NCI-H2081 (cell line): ENCODE measurements at places on chromosomes 2 and 18.
A peak's percentile ranks its signal among the peaks of the same experiment; 100 is the strongest.

DNA sequence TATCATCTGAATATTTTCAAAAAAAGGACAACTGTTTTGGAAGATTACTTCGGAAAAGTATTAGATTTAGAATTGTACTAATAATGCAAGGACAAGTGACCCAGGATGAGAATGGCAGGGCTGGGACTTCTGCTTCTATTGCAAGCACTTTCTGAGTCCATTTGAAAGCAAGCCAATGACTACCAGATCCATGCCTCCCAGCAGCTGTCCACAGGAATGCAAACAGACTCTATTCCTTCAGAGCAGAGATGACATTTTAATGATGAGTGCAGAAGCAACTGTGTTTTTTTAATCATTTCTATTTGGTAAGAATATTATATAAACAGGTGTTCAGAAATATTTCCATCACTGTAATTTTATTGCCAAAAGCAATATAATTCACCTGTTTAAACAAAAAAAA is 456.7 kb downstream of the SOX11 start:
- no peak for DNase-seq

- peak; percentile 99 for DNase-seq
These were observed 99.1 kb downstream of the SH3BP4 start for GRCh38 chr2:235050980-235051351.

- DNase-seq = no peak
These were observed 106.2 kb upstream of the DLX2 start for GRCh38 chr2:172208791-172209325.

DNA sequence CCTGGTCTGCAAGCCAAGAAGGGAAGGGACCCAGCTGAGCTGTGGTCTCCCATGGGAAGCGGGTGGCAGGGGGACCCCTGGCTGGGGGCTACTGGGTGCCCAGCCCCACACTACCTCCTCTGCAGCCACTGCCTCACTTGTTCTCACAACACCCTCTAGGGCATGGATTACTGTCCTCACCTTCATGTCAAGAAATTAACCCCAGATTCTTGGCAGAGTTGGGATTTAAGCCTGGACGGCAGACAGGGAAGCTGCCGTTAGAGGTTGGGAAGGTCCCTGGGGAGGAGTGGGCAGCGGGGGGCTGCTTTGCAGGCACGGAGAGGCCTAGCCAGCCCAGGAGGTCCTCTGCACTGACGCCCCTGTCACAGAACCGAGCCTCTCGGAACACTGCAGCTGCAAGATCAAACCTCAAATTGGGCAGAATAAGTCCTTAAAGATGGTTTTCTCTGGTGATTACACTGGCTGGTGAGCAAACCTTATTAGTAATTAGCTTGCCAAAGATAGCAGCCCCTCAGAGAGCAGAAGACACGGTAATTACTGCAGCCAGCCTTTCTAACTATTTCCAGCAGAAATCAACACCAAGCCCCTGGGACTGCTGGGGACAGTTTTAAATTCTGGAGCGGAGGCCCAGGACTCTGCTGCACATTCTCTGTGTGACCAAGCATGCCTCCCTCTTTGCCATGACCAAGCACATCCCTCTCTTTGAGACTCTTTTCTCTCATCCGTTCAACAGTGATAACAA is 35.9 kb downstream of the KCNF1 start:
- no peak for DNase-seq

DNA sequence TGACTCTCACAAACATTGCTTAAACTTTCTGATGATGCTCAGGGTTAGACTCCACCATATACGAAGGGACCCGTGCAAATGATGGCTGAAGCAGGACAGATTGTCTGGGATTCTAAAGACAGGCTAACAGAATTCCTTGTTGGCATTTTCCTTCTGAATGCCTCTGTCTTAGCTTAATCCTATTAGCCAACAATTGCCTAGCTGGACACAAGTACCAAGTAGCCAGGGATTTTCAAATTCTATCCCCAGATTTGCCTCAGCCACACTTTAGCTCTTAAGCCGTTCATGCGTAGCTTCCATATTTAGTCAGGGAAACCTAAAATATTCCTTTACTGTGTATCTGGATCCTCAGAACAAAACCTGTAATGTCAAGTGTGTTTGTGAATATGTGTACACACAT is 40.0 kb downstream of the COL4A3 start:
- no peak for DNase-seq

DNA sequence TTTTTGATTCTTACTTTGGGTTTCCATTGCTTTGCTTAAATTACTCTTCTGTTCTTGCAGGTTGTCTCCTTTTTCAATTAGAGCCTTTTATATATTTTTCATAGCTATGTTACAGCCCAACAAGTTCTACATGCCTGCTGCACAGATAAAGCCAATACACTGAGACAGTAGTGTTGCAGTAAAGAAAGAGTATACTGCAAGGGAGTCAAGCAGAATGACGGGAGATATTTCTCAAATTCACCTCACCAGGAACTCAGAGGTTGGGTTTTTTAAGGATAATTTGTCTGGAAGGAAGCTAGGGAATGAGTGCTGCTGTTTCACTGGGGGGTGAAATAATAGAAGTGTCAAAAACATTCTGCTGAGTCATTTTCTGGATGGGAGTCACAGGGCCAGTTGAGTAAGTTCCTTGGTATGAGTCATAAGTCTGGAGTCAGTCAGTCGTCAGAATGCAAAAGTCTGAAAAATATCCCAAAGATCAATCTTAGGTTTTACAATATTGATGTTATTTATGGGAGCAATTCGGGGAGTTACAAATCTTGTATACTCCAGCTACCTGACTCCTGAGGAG is 193.0 kb upstream of the RGPD4 start:
- DNase-seq = no peak

DNA sequence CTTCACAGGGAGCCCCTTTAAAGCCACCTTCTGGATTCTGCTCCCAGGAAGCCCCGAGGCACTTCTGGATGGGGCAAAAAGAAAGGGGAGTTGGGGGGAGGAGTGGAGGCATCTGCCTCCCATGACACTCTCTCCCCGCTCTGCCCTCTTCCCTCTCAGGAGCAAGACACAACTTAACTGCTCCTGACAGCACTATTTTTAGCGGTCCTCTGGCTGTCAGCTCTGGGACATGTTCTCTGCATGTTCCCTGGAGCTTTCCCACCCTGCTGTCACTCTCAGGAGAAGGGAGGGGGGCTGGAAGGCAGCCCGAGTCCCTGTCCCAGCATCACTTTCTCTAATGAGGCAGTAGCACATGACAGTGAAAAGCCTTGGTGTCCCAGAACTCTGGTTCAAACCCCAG is 32.3 kb downstream of the PLB1 start:
- no peak for DNase-seq

DNA sequence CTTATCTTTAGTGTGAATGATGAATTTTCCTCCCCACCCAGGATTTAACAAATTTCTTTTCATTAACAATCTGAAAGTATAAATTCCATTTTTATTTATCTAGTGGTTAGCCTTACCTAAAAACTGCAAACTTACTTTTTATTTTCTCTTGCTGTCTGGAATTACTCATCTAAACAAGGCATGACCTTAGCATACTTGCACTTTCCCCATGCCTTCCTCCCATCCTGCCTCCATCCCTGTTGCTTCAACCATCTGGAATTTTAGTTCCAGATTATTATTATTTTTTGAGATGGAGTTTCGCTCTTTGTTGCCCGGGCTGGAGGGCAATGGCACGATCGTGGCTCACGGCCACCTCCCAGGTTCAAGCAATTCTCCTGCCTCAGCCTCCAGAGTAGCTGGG is 35.6 kb downstream of the GDF7 start:
- no peak for DNase-seq

DNA sequence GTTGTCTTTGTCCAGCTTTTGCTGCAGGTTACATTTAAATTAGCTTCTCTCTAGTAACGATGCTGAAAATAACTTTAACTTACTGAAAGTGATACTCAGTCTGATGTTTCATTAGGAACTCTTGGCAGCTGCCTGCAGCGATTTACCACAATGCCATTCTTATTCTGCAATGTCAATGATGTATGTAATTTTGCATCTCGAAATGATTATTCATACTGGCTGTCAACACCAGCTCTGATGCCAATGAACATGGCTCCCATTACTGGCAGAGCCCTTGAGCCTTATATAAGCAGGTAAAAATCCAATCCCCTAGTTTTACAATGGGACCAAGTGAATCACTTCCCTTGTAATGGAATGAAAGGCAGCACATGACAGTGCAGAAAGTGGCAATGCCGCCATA is 16.3 kb upstream of the MFF start:
- no peak for DNase-seq

GRCh38 chr18:45608400-45608799 is 6.9 kb upstream of the SLC14A2 start:
- no peak for DNase-seq

GRCh38 chr18:24500217-24500616 is 39.8 kb downstream of the HRH4 start:
- DNase-seq = no peak

DNA sequence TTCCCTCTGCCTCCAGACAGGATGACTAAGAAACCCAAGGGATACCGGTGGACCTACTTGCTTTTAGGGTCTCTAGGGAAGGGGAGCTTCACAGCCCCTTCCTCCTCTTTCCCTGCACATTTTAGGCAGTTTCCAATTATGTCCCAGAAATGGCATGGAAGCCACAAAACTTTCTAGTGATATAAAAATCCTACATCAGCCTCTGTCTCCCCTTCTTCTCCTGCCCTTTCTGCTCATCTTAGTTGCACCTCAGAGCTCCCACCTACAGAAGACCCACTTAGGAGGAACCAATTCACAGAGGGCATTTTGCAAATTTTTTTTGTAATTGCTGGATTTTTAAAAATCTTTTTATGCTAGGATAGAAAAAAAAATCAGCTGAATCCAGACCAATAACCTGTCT is 263.1 kb downstream of the TNS1 start:
- DNase-seq = no peak

DNA sequence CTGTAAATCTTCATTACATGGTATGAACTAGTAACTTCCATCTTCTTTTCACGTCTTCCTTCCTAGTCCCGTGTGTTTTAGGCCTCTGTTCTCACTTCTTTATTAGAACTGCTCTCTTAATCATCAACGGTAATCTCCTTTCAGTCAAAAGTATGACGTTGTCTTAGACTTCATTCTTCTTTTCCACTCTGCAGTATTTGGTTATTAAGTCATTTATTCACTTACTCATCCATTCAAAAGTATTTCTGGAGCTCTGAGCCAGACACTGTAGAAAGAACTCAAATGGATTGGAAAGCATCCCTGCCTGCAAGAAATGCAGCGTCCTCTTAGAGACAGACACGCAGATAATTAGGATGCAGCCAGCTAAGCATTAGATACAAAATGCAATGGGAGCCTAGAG is 494.6 kb upstream of the NRP2 start:
- no peak for DNase-seq

DNA sequence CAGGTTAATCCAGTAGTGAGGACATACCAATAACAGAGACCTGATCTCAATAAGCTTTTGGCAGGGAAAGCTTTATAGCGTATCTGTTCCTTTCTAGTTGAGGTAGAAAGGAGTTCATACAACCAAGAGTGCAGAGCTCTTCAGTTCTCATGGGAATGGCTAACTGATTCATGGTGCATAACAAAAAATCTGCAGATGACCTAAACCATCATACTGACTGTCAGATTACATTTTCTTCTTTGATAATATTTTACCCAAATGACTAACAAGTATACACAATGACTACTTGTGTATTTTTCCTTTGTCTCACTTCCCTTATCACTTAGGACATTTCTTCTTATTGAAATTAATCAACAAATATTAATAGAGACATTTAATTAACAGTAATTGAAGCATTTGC is 140.0 kb upstream of the SERTAD2 start:
- DNase-seq = no peak

DNA sequence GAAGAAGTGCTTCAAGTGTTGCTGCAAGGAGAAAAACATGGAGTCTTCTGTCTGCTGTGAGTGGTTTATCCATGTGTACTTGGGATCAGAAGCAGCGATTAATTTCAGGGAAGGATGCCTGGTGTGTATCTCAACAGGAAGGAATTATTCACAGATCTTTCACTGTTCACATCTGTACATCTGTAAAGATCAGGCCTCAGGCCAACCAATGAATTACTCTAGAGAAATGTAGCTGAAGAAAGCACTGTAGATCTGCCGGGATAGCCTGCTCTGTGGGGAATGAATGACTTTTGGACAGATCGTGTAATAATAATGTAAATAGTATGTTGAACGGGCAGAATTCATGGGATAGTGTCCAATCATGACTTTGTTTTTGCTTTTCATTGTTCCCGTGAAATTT is 54.0 kb upstream of the SPP2 start:
- no peak for DNase-seq

DNA sequence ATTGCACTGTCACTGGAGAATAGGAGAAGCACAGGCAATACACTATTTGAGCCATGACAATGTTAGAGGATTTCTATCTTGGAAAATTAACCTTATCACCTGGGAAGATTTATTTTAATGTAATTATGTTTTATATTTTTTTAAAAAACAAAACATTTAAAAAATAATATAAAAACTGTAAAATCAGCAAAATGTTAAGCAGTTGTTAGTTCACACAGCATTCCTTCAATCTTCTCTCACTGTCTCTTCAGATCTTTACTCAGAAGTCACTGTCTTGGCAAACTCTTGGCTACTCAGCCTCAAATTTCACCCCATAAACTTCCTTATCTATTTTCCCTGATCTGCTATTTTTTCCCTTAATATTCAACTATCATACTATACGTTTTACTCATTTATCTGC is 1322.6 kb downstream of the LRP1B start:
- DNase-seq = no peak

DNA sequence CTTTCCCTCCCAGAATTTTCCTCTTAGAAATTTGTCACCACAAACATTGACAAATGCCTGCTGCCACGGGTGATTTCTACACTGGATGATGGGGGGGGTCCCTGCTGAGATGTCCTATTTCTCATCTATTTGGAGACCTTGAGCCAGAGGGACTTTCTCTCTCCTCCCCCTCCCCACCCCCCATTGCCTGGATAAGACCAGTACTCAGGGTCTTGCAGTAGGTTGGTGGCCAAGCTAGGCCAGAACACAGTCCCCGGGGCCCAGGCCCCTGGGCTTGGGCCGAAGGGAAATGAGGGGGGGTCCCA is 560 bp upstream of the DUSP2 start:
- DNase-seq = no peak

- no peak for DNase-seq
These were observed 187.5 kb upstream of the ACVR2A start for GRCh38 chr2:147657086-147658000.

DNA sequence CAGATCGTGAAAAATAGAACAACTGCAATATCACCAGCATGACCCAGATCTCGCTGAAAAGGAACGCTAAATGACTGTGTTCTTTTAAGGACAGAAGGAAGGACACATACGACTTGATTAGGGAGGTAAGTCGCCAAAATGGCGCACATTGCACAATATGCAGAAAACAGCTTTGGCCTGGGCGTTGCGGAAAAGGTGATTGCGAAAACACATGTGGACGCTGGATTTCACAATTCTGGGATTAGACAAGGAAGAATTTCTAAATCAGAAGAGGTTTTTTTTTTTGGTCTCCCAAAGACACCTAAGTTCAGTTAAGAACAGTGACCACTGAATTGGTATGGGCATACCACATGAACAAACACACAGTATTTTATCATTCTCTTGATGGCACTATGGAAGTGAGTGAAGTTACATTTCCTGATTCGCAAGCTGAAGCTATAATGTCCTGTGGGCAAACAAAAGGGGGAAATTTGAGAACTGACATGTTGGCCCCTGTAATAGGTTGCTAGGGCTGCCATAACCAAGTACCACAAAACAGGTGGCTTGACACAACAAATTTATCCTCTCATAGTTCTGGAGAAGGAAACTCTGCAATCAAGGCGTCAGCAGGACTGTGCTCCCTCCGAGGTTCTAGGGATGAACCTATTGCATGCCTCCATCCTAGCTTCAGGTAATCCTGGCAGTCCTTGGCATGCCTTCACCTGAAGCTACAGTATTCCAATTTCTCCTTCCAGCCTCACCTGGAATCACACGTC is 25.8 kb upstream of the ERICH2 start:
- no peak for DNase-seq

- DNase-seq = no peak
These were observed 19.7 kb upstream of the TMEM17 start for GRCh38 chr2:62525549-62526269.
